ENCODE measurements at places on chromosomes 5 and 9.

DNA sequence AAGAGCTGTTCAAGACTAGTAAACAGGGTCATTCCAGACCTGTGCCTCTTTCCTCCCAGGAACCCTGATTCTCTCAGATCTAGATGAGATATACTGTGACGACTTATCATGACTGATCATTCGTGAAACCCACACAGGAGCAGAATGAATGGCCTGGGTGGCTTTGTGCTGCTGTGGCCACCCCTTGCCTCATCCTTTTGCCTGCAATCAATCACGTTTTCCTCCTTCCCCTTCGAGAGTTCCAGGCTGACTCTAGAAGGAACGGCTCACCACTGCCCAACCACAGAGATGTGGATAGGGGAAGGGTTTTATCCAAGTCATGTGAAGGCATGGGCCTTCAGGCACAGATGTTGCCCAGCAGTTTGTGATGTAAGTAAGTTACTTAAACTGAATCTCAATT is 5.8 kb downstream of the ANXA6 start:
- DNase-seq, result peak; percentile 82

DNA sequence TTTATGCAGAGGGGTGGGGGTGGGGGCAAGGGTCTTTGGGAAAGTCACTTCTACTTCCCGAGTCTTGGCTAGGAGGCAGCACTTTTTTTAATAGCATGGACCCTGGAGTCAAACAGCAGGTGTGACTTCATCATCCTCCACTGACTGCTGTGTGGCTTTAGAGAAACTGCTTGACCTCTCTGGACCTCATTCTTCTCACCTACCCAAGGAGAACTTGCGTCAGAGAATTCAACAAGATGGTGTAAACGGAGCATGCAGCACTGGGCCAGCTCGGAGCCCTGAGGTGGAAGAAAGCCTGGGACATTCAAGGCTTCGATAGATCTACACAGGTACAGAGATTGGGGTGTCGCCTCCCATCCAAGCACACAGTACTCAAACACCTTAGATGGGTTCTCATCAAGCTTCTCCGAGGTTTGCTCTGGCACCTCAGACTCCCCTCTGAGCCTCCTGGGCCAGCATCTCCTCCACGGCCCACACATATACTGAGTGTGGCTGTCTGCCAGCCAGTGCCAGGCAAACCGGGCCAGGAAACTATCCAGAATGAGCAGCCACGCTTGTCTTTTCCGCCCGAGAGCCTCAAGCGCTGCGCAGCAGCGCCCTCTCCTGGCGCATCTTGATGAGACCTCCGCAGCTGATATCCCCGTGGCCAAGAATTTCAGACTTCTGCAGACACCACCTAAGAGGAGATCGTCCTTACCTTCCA is 4.6 kb upstream of the SLC25A48 start:
- peak; percentile 85 for DNase-seq

DNA sequence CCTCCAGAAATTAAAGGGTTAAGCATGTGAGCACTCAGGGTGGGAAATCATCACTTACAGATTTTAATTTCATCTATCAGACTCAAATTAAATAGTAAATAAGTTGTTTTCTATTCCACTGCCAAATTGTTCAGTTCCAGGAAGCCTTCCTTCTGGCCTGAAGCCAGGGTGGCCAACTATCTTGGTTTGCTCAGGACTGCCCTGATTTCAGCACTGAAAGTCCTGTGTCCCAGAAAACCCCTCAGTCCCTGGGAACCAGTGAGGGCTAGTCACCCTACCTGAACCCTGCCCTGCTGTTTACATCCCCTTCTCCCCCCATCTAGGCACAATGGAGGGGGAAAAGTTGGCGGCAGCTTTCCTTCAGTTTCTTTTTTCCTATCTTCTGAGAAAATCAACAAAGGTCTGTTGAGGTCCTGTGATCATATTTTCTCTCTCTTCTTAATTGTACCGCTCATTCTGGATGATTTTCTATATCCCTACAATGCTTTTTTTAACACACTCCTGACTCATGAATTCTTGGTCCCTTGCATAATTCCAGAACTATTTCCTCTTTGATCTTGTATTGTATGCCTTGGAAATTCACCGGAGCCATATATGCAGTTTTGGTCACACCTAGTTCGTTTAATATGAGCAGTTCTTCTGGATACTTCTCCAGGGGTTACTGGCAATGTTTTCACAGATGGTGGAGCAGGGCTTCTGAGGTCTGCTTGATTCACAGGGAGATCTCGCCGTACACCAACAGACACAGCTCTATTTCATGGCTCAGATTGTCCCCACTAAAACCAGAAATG is 103.8 kb downstream of the MAP1B start:
- peak; percentile 70 for DNase-seq

DNA sequence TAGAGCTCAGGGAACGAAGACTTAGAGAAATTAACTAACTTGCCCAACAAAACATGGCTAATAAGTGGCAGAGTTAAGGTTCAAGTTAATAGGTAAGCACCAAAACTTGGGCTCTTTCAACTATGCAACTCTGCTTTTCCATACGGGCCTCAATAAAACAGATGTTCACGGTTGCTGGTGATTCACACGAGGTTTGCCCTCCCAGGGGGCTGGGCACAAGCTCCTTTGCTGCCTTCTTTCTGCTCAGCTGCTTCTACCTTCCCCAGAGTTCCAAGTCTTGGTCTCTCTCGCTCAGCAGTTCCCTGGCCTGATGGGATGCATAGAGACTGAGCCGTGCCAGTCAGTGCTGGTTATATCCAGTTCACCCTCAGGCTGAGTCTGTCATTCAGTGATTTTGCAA is 217.9 kb downstream of the SREK1 start:
- no peak for DNase-seq

- DNase-seq, result no peak
Observed at GRCh38 chr5:178121391-178122276, 8.3 kb downstream of the N4BP3 start.

- DNase-seq, result no peak
Observed at GRCh38 chr9:128001779-128002298, 21.1 kb upstream of the EEIG1 start.

- no peak for DNase-seq
Observed at GRCh38 chr5:171309276-171310211, 496 bp downstream of the TLX3 start.

DNA sequence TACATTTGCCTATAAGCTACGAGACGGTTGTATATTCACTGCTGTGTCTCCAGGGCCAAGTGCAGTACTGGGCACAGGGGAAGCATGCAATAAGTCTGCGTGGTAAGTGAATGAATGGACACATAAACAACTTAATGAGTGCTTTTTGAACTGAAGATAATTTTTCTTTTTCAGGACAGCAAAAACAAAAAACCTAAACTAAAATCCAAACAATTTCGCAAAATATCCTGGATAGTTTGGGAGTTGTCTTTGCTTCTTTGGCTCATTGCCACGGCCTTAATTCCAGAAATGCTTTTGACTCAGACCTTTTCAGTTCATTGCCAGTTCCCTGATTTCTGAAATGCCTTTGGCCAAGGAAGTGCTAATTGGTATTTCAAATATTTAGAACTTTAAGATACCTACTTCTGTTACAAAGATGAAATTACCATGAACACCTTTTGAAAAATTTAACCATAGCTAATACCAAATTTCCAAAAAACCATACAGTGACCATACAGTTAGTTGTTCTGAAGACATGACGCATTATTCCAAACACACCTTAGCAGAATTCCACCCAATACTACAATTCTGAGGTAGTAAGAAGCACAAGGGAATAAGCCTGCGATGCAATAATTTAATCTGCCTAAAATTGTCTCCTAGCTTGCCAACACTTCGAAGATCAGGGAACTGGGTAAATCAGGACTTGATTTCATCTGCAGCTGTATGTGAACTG is 42.8 kb downstream of the TEK start:
- DNase-seq, result no peak

DNA sequence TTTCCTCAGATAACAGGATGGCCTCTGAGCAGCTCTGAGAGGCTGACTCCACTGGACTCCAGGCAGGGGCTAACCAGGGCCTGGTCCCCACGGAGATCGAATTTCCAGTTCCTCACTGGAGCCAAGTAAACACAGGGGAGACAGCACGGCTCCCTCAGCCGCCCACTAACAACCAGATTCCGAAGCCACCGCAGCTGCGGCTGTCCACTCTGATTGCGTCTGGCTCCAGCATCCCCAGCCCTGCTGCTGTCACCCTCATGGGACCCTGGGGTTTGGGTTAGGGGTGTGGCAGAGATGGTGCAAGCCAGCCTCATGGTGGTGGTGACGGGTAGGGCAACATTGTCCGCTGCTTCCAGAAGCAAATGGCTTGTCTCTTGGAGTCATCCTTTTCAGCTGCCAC is 172.6 kb downstream of the RGS3 start:
- DNase-seq, result peak; percentile 35

DNA sequence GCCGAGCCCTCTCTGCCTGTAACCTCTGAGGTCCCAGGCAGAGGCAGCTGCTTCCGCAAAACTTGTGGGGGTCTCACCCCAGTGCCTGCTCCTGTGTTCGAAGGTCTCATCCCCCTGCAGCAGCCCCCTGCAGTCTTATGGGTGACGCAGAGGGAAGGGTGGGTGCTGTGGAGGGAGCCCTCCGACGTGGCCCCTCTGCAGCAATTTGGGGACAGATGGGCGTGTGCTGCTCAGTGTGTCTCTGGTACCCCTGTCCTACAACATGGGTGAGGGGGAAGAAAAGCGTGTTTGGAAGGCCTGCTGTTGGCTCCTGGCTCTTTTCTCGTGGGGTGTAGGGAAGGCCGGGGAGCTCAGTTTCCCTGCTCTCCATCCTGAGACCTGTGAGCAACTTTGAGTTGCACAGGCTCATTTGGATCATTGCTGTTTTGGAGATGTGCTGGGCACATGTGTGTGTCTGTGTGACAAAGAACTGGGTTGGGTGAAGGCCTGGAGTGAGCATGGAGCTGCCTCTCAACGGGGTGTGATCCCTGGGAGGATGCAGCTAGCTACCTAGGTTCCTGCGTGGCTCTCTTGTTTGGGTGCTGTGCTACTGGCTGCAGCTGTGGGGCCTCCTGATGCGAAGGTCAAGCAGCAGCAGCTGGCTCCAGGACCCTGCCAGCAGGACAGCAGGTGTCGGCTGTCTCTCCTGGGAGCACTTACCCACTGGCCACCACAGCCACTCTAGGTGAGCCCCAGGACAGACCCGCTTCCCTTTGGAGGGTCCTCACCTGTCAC is 179.6 kb upstream of the PITX1 start:
- DNase-seq, result no peak

GRCh38 chr9:88378317-88378716 is 9.9 kb upstream of the SPIN1 start:
- no peak for DNase-seq

DNA sequence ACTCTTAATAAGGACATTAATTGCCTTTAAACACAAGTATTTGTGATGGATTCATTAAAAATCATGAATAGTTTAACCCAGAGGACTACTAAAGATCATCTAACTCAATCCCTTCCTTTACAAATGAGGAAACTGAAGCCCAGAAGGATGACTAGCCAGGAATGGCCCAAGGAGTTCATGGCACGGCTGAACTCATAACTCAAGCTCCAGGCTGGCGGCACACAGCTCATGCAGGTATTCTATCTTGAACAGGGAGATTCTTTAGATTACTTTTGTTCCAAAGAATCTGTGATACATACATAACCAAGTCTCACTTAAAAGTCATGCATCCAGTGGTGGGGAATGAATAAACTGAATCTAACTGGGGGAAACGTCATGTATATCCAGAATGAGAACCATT is 495.5 kb downstream of the ACTL7B start:
- DNase-seq, result no peak

DNA sequence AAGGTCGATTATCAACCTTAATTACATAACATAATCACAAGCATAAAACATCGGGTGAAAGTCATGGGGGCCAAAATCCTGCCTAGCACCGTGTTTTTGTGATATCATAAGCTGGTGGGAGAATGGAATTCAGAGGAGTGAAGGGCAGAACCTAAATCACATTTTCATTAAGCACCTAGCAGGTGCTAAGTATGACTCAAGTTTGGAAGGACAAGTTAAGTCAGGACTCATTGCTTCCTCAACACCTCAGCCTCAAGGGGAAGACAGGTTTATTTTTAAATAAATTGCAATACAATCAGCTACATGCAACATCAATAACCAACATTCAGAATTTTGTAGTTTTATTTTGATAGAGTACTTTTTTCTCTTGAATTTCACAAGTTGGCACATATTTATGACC is 33.5 kb upstream of the GAS1 start:
- DNase-seq, result no peak

- peak; percentile 88 for DNase-seq
Observed at GRCh38 chr5:180810959-180811622, 8.5 kb upstream of the MGAT1 start.

DNA sequence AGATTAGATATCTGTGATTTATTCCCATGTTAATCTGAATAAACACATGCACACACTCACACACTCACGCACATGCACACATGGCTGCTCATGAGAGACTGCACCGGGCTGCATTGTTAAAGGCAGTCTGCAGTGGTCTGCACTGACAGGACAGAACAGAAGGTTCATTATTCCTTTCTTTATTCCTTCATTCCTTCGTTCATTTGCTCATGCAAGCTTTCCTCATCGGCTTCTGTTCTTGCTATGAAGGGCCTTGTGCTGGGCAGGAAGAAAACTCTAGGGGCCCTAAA is 41.4 kb upstream of the FSTL4 start:
- no peak for DNase-seq
